PC-9 (cell line): ENCODE measurements at places on chromosomes 7 and 10. TPM values are rescaled to one million over a fixed set of nuclear protein-coding genes. Genes with fewer than 3 reads are reported as not detected.

GRCh38 chr10:63072951-63073350 is 60.2 kb upstream of the NRBF2 start:
- DNase-seq, result no peak

- DNase-seq, result peak; percentile 7
Observed at GRCh38 chr7:111785076-111785475, 222.8 kb upstream of the IMMP2L start.

- no peak for DNase-seq
Observed at GRCh38 chr10:58210160-58210559, 57.5 kb downstream of the IPMK start.

DNA sequence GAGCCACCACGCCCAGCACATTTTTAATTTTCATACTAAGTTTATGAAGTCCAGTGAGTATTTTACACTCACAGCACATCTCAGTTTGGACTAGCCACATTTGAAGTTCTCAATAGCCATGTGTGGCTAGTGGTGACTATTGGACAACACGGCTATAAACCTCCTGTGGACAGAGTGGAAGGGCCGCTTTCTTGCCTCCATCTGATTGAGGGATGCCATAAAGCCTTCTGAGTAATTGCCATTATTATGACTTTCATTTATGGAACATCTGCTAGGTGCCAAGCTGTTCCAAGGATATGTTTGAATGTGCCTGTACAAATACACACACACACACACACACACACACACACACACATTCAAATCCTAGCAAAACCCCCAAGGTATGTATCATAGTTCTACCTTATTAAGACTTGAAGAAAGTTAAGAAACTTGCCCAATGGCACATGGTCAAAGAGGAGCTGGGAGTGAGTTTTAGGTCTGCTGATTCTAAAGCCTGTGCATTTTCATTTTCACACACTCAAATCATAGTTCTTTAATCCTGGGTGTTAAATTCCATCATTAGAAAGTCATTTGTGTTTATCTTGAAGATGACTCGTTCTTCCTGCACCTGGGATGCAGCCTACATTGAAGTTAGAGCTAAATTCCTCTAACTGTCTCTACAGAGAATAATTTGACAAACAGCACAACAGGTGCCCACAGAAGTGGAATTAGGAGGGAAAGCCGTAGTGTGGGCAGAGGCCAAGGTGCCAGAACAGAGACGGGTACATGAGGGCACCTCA is 143.3 kb downstream of the PKD1L1 start:
- peak; percentile 81 for DNase-seq

DNA sequence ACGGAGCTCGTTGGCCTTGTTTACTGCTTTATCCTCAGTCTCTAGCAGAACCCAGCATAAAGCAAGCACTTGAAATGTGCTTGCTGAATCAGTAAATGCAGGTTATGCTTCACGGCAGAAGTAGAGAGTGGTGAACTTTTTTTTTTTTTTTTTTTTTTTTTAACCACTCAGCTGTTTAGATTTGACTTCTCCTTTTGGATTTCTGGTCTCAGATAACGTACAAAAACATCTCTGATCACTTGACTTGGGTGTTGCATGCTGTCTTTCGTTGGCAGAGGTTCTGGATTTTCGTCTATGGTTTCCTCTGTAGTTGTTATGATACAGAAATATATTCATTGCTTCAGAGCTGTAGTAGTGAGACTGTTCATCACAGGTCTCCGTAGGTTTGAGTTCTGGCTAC is 242.5 kb upstream of the HABP2 start:
- DNase-seq, result no peak

GRCh38 chr7:115844857-115845256 is 185.7 kb downstream of the TFEC start:
- no peak for DNase-seq

DNA sequence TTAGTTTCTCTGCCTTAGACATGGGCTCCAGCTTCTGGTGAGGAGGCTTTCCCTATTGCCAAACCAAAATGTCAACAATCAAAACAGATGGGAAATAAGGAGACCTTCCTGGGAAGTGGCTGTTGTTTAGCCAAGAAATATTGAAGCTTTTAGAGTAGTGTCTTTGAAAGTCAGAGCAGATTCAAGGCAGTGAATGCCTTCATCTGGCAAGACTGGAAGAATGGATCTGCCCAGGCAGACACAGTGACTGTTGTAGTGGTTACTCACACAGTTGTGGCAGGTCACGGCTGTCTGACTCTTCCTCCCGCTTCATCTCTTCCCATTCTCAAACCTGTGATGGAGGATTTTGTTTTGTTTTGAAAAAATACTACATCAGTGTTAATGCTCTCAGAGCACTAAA is 154.1 kb upstream of the ADO start:
- no peak for DNase-seq

GRCh38 chr7:37031571-37032257 is 307.4 kb upstream of the AOAH start:
- peak; percentile 98 for DNase-seq

DNA sequence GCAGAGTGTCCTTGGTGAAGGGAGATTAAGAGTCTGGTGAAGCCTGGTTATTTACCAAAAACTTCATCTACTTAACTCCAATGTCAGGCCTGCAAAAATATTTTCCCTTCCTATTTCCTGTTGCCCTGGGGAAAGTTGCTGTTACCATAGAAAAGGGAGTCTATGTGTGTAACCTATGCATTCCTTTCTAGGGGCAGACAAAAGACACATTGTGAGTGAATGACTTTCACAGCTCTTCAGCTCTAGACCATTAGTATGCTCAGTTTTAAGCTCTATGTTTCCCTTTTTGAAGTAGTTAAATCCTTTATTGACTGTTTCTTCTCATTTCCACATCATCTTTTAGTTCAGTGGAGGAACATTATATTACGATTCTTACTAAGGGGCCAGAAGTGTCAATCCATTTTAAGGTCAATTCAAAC is 45.6 kb upstream of the SGCE start:
- DNase-seq, result peak; percentile 36

DNA sequence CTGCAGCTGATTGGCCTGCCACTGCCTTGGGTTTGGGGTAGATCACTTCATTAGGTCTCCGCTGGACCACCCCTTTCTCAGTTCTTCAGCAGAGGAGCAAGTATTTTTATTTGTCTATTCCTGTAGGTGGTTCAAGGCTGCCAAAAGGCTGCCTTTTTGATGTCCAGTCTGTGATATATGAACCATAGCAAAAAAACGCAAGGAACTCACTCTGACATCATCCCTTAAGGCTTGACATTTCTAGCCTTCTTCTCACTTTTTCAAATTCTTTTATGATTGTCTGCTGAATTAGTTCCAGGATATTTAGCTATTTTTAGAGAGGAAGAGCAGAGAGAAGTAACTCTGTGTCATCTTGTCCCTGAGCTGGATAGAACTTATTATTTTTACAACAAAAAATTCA is 269.2 kb downstream of the BAMBI start:
- DNase-seq, result no peak

KCNH2 gene
- total RNA-seq, result 1.5 and 1.6 TPM in 2 replicates

VWDE gene
- total RNA-seq, result 27.3 and 28.8 TPM in 2 replicates

MEST gene
- 41.7 and 76.9 TPM in 2 replicates for total RNA-seq

ASIC3 gene
- 7.6 and 10.5 TPM in 2 replicates for total RNA-seq

TRUB1 gene
- total RNA-seq, result 11.5 and 14.2 TPM in 2 replicates

GRID2IP gene
- 1.3 and 1.7 TPM in 2 replicates for total RNA-seq
